ENCODE measurements at places on chromosomes 7 and 10.

DNA sequence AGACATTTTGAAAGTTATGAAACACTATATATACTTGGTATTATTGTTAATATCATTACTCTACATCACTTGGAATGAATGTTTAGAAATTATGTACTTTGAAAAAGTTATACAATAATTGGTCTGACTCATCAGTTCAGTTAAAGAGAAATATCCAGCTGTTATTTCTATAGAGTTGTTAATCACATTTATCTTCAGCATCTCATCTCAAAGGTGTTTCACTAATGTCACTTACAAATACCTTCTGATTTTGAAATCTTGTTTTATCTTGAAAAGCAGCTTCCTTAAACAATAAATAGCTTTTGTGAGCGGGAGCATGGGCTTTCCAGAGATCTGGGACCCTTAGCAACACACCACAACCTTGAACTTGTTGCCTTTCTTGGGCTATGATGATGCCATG is 205.2 kb downstream of the PCLO start:
- no peak for DNase-seq

DNA sequence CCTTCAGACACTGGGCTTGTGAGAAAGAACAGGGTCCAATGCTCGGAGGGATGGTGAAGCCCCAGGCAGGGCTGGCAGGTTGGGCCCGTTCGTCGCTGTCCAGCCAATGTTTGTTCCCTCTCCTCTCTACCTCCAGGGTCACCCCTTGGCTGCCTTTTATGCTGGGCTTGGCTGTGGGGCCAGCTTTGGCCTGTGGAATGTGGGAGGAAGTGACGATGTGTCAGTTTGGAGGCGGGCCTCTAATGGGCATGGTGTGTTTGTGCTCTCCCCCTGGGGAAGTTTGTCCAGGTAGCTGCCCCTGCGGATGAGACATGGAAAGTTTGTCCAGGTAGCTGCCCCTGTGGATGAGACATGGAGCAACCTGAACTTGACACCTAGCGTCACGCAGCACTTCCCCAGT is 236.7 kb downstream of the GLRX3 start:
- no peak for DNase-seq

GRCh38 chr7:99083068-99083651 is 60.7 kb downstream of the SMURF1 start:
- no peak for DNase-seq

- DNase-seq: no peak
Observed at GRCh38 chr7:20157456-20157855, 59.7 kb downstream of the MACC1 start.

GRCh38 chr7:30688718-30689221 is 6.5 kb upstream of the CRHR2 start:
- DNase-seq: no peak

DNA sequence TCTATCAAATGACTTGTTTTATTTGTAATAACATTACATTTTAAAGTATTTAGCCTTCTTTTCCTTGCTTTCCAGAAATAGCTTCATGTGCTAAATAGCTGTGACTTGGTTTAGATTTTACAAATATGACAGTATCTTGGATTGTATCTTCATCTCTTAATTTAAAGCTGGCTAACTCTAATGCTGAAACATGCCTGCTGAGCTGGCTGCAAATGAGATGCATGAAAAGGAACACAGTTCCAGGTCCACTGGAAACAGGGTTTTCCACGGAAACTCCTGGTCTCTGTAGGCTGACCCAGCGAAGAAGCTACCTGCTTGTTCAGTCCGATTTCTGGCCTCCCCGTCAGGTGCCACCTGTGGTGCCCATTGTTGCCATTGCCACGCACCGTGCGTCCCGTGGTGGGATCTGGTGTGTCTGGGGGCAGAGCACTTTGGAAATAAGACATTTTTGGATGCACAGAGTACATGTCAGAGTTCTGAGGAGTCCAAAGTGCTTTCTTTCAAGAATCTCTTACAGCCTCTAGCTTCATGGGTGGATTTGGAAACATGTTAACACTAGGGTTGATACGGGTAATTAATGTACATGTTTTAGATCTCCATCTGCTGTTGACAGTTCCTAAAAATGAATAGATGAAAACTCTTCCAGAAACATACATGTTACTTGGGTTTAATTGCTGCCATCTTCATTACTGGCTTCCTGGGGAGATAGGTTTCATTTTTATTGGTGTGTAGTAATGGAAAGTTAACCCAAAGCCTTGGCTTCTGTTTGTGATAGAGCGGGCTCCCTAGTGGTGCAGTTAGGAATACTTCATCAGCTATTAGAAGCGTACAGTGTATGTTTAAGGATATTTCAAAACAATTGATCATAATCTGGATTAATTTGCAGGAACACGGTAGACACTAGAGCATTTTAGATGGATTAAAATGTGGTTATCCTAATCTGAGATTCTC is 45.0 kb downstream of the SHH start:
- no peak for DNase-seq

- no peak for DNase-seq
Observed at GRCh38 chr7:74059681-74060588, 23.7 kb upstream of the LIMK1 start.

GRCh38 chr7:90424720-90425119 is 21.5 kb downstream of the CLDN12 start:
- DNase-seq: no peak

- DNase-seq: no peak
Observed at GRCh38 chr10:63093227-63093626, 39.9 kb upstream of the NRBF2 start.

- DNase-seq: no peak
Observed at GRCh38 chr10:34177445-34177844, 637.7 kb downstream of the PARD3 start.

- DNase-seq: no peak
Observed at GRCh38 chr7:141842904-141843303, 1.6 kb upstream of the PRSS37 start.

DNA sequence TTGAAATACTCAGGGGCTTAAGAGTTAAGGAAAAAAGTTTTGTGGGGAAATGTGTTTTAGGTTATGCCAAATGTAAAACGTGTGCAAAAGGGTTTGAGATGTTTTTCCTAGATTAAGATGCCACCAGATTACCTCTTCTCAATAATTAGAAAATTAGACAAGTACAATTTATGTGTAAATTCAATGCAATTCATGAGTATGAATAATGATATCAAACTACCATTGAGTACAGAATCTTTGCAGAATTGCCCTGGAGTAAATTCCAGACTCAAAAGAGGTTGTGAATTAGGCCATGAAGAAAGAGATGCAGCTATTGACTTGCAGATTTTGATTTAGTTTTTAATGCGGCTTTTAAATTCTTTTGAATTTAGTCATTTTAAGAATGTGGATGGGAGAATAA is 159.4 kb upstream of the INHBA start:
- no peak for DNase-seq

DNA sequence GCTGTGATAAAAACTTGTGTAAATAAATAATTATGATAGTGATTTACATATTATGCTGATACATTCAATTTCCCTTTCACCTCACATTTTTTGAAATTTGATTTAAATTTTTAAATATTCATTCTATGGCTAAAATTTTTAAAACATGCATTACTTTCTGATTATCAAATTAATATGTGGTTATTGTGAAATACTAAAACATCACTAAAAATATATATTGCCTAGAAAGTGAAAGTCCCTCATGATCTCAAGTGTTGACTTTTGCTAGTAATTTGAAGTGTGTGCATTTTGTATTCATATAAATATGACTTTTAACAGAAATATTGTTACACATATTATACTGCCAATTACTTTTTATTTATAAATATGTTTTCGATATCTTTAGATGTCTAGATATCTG is 3.1 kb downstream of the LRRC72 start:
- DNase-seq: no peak

DNA sequence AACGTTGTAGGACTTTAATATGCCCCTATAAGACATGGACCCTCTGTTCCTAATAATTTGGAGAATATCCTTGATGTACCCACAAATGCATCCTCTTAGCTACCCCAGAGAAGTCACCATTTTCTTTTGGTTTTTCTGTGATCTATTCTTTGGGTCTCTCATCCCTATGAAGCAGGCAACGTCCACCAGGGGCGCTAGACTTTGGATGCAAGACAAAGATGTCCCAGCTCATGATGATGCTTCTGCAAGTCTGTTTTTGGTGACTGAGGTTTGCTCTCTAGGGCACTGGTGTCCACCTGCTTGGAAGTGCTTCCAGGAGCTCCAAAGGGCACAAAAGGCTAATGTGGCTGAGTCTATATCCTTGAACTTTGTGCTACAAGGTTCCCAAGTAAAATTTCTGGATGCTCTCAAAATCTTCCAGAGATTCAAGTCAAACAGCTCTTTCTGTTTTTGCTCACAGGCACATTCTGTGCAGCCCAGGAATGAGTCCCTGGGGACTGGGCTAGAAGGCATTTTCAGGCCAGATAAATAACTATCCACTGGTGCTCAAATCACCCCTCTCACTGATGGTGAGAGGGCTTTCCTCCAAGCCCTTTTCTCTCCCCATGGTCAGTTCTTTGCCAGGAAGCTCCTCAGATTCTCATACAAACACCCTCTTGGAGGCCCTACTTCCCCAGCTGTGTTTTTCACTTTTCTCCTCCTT is 166.4 kb downstream of the C7orf25 start:
- DNase-seq: no peak

GRCh38 chr10:24118246-24118645 is 90.7 kb upstream of the KIAA1217 start:
- no peak for DNase-seq

- DNase-seq: no peak
Observed at GRCh38 chr7:140586516-140586915, 54.1 kb downstream of the DENND2A start.

GRCh38 chr10:56082169-56082568 is 278.9 kb downstream of the ZWINT start:
- no peak for DNase-seq

GRCh38 chr7:15703732-15704131 is 17.2 kb upstream of the MEOX2 start:
- no peak for DNase-seq

- DNase-seq: no peak
Observed at GRCh38 chr10:125694883-125695282, 11.9 kb upstream of the TEX36 start.

GRCh38 chr7:52091101-52091500 is 774.5 kb upstream of the COBL start:
- DNase-seq: no peak

DNA sequence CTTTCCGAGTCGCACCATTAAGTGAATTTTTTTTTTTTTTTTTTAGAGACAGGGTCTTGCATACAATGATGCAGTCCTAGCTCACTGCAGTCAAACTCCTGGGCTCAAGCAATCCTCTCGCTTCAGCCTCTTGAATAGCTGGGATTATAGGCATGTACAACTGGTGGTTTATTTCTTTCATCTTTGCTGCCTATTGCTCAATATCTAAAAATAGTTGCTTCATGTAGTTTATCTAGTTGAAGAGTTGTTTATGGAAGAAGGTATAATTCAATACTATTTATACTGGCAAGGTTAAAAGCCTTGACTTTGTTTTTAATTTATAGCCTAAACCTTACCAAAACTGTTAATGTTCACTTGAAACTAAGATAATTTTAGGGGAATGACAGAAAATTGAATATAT is 66.9 kb downstream of the SEMA3D start:
- no peak for DNase-seq

DNA sequence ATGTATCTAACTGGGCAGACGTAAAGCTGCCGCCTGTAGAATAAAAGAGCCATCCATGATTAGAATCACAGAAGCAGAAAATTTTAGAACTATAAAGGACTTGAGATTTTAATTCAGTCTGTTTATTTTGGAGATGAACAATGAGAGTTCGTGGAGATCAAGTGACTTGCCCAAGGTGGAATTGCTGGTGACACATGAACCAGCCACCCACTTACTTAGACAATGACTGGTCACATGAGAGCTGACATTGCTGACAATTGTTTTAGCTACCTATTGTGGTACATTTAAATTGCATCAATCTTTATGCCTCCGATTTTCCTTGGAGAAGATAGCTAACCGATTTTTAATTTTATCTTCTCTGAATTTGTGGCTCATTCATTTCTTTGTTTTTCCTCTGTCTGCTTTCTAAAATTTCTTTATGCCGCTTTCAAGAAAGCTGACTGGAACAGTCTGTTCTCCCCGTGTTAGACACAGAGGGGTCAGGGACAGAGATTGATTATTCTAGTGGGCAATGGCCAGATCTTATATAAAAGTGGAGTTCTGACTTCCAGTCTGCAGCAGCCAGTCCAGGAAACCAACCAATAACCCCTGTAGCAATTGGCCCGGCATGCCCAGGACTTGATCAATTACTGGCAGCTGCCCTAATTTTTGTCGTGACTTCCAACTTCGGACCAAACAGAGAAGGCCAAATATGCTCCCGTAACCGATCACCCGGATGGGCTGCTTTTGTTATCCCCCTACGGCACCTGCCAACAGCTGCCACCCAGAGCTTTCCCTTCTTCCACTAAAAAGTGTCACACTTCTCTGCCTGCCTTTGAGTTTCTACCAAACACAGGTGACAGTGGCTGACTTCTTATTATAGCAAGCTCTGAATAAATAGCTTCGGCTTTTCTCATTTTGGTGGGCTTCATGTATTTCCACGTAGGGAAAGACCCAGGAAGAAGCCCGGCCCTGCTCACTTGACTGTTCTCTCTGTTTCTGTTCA is 241.6 kb downstream of the CAMK1D start:
- DNase-seq: no peak

GRCh38 chr10:15168786-15169554 is 477 bp upstream of the NMT2 start:
- peak; percentile 88 for DNase-seq

DNA sequence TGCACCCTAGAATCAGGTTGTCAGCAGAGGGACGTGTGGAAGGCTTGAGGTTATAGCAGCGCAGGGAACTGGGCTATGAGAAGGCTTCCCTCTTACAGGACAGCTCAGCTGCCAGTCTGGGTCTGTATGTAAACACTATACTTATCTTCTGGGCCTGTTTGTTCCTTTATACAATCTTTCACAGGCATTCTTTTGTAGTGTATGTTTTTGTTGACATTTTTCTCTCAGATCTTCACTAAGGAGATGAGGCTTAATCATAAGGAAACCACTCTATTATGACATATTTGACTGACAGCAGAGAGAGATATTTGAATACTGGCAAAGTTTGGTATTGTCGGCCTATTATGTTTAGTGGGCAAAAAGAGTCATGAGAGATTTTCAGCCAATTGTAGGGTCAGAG is 929 bp downstream of the GBF1 start:
- DNase-seq: no peak

- no peak for DNase-seq
Observed at GRCh38 chr7:72754312-72754711, 73.7 kb downstream of the TYW1B start.

GRCh38 chr7:70975754-70976153 is 156.2 kb upstream of the GALNT17 start:
- DNase-seq: no peak
